ENCODE measurements at places on chromosomes 2 and 18.

- DNase-seq: peak; percentile 8
Observed at GRCh38 chr2:233165895-233166661, 85.4 kb upstream of the ATG16L1 start.

GRCh38 chr2:46375566-46376125 lies 78.4 kb downstream of the EPAS1 start:
- DNase-seq: no peak

- DNase-seq: no peak
Observed at GRCh38 chr2:156023229-156023869, 309.2 kb downstream of the NR4A2 start.

GRCh38 chr2:171923206-171923605 lies 945 bp downstream of the HAT1 start:
- DNase-seq: no peak

- no peak for DNase-seq
Observed at GRCh38 chr2:238238766-238239542, 884 bp downstream of the HES6 start.

DNA sequence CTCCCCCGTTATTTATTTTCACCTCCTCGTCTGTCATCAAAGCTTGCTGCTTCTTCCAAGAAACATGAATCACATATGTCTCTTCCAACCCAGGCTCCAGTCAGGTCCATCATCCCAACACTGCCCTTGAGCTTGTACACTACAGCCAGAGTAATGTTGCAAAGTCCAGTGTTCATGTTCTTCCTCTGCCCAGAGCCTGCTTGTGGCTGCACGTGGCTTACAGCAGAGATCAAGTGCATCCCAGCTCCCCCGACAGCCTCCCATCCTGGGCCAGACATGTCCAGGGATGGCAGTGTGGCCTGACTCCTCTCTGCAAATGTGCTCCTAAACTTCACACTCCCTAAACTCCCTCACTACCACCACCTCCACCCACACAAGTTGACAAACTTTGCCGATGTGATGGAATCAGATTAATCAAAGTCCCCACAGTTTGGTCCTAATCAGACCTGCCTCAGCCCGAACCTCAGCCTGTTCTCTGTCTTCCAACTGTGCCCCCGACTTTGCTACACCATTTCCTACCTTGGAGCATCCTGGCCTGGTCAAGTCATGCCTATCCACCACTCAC lies 54.2 kb upstream of the MAPRE3 start:
- DNase-seq: no peak
